AG04449 (cell line): ENCODE measurements at places on chromosomes 16 and 17.

DNA sequence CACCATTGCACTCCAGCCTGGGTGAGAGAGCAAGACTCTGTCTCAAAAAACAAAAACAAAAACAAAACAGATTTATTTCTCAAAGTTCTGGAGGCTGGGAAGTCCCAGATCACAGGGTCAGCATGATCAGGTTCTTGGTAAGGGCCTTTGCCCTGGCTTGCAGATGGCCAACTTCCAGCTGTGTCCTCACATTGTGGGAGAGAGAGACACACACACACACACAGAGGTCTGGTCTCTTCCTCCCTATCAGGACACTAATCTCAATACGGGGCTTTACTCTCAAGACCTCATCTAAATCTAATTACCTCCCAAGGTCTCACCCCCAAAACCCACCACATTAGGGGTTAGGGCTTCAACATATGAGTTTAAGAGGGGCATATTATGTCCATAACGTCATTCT lies 26.4 kb upstream of the TAOK1 start:
- no peak for DNase-seq

- no peak for DNase-seq
These were observed 5.1 kb upstream of the CD68 start for GRCh38 chr17:7574176-7574953.

DNA sequence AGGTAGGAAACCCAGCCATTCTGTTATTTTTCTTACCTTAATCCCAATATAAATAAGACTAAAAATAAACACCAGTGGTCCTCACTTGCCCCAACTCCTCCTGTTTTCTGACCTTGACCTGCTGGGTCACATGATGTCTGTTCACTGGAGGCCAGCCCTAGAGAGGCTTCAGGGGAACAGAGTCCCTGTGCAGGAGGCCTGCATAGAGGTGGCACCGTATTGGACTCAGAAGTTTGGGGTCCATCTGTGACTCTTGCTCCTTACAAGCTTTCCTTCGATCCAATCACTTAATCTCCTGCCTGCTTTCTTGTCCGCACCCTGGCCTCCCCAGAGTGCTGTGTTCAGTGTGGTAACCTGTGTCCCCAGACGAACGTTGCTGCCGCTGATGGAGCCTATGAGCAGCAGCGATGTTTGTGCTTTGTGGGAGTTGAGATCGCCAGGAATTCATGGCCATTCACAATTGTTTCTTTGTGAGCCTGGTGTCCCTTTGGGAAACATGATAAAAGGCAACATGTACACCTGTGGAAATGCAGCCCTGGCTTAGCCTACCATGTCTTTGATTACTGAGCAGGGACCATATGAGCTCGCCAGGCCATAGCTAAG lies 4.7 kb downstream of the IGSF6 start:
- DNase-seq: no peak

- no peak for DNase-seq
These were observed 30.8 kb downstream of the AXIN2 start for GRCh38 chr17:65530523-65531255.

DNA sequence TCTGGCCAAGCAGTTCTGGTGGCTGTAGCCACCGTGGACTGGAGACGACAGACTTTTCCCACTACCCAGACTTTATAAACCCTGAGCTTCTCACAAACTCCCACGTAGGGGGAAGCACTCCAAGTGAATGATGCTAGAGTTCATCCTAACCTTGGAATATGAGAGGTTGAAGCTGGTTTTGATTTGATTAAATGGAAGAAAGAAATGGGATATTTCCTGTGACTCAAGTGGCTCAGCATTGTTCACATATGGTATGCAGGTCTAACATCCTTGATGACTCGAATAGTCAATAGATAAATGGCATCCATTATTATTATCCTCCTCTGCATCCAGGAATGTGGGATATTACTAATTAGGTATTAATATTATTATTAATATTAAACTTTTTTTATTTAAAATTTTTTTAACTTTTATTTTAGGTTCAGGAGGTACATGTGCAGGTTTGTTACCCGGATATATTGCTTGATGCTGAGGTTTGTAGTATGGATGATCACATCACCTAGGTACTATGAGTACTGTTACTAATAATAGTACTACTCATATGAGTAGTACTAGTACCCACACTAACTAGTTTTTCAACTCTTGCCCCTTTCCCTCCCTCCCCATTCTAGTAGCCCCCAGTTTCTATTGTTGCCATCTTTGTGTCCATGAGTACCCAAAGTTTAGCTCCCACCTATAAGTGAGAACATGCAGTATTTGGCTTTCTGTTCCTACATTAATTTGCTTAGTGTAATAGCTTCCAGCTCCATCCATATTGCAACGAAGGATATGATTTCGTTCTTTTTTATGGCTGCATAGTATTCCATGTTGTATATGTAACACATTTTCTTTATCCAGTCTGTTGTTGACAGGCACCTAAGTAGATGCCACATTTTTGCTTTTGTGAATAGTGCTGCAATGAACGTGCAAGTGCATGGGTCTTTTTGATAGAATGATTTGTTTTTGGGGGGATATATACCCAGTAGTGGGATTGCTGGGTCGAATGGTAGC lies 22.9 kb downstream of the PIK3R6 start:
- no peak for DNase-seq

DNA sequence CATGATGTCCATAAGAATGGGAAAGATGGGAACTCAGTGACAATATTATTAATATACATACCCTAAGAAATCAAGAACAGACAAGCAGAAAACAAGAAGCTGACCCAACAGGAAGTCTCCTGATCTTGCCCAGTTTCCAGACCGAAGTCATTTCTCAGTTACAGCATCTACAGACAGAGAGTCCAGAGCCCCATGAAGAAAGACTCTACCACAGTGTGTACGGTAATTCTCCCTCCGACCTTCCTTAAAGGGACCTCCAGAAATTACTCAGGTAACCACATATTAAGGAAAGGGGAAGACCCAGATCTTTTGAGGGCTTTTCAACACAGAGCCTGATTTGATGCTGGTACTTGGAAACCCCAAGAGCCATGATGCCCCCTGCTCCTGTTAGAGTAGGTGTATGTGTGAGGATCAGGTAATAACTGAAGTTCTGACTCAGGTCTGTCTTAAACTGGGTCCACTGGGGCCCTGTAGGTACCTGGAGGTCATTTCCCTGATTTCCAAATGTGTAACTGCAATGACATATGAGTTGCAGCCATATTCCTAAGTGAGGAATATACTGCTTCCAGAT lies 132.4 kb downstream of the ABCA8 start:
- no peak for DNase-seq

- DNase-seq: no peak
These were observed 5.5 kb upstream of the SLC25A35 start for GRCh38 chr17:8300627-8301242.

- no peak for DNase-seq
These were observed 116.8 kb upstream of the NETO2 start for GRCh38 chr16:47260503-47260902.

DNA sequence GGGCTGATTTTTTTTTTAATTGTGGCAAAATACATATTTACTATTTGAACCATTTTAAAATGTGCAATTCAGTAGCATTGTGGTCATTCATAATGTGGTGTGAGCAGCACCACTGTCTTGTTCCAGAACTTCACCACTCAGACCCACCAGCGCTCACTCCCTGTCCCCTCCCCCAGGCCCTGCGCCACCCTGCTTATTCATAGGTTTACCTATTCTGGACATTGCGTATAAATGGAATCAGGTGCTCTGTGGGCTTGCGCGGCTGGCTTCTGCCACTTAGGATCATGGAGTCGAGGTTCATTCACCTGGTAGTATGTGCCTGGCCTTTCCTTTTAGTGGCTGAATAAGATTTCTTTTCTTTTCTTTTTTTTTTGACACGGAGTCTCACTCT lies 59.4 kb downstream of the NT5M start:
- DNase-seq: no peak

- no peak for DNase-seq
These were observed 206.1 kb downstream of the HAPSTR1 start for GRCh38 chr16:9297437-9298113.

DNA sequence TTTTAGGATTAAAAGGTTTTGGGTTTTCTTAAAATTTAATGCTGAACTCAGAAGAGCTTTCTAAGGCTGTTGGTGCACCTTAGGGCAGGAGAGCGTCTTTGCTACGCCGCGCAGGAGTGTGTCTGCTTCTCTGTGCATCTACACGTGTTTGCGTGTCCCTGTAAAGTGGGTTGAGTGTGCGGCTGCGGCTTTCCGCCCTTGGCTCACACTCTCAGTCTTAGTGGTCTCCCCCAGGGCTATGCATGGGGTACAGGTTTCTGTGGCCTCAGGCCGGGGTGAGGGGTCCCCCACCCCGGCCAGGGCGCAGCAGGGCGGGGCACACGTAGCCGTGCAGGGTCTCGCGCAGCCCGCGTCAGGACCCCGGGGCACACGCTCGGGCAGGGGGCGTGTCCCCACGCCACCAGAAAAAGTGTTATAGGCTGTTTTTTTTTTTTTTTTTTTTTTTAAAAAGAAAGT lies 727 bp upstream of the TENT4B start:
- no peak for DNase-seq

- DNase-seq: peak; percentile 34
These were observed 88.5 kb downstream of the ANKRD11 start for GRCh38 chr16:89401641-89402445.

- DNase-seq: no peak
These were observed 113.5 kb upstream of the PLCG2 start for GRCh38 chr16:81665588-81665987.

DNA sequence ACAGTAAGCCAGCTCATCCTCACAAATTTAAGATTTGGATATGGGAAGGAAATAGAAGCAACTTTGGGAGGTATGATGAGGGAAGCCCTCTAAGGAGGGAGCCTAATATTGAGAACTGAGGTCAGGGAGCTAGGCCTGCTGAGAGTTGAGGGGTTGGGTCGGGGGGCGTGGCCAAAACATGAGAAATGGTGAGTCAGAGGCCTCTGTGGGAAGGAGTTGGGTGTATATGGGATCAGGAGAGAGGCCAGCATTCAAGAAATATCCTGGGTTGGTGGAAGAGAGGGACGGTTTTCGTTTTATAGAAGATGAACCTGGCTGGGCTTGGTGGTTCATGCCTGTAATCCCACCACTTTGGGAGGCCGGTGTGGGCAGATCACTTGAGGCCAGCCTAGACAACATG lies 48.4 kb downstream of the CLEC16A start:
- DNase-seq: peak; percentile 17

DNA sequence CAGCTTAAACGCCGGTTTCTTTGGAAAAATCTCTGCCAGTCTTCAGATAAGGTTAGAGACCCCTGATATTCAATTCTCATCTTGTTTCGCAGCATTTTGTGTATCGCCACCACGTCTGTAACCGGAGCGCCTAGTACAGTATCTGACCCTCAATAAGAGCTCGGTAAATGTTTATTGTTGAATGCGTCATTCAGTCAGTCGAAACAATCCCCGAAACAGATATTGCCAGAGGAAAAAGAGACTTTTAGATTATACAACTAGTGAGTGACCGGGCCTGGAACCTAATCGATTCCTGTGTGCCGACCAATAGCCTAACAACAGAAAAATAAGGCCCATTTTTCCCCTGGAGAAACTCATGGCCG lies 626 bp downstream of the PELP1 start:
- DNase-seq: no peak

GRCh38 chr17:12457493-12457892 lies 208.2 kb upstream of the MYOCD start:
- DNase-seq: peak; percentile 55

DNA sequence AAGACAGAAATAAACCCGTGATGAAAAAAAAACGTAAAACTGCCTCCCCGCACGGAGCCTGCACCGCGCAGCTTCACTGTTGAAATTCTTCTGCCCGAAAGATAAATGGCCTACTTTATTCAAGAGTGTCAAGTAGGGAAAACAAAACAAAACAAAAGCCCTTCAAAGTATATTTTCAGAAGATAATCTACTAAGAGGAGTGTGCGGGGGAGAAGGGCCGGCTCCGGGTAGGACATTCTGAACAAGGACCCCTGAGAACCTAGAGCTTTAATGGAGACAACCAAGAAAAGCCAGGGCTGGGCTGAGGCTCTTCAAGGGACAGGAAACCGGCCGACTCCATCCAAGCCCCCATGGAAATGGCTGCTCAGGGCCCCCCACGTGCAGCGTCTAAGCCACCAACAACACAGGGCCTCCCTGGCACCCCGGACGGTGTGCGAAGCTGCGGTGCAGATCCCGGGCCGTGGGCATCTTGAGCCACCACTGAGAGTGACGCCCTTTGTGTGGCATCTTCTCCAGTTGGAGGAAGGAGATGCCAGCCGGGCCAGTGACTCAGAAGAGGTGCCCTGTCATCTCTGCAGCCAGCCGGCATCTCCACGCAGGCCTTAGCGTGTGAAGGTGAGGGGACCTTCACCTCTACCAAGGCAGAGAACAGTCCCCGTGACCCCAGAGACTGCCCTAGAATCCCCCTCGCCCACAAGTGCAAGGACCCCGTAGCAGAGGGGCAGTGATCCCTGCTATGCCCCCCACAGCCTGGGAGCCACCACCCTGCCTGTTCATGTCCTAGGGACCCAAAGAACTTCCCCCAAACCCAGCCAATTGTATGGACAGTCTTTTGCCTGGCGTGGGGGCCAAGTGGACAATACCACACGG lies 250.8 kb downstream of the C16orf95 start:
- no peak for DNase-seq

GRCh38 chr17:41734139-41734948 lies at the start of gene HAP1:
Gene HAP1, minus strand, starts transcription at chr17:41734643. Its CDS starts 9 bp downstream, at chr17:41734634.
- DNase-seq: no peak

DNA sequence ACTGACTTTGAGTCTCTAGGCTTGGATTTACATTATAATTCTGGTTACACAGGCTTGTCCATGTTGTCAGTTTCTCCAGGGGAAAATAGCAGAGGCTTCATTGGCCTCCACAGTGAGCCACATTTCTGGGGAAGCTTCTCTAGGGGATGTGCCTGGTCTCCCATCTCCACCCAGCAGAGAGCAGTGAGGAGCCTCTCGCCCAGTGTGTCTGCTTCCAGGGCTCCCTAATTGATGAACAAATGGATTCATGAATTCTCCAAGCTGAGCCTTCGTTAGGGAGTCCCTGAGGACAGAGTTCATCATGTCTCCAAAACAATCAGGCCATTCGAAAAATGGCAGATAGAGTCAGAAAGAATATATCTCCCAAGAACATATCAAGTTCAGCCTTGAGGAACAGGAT lies 162.4 kb upstream of the TOX3 start:
- DNase-seq: no peak

DNA sequence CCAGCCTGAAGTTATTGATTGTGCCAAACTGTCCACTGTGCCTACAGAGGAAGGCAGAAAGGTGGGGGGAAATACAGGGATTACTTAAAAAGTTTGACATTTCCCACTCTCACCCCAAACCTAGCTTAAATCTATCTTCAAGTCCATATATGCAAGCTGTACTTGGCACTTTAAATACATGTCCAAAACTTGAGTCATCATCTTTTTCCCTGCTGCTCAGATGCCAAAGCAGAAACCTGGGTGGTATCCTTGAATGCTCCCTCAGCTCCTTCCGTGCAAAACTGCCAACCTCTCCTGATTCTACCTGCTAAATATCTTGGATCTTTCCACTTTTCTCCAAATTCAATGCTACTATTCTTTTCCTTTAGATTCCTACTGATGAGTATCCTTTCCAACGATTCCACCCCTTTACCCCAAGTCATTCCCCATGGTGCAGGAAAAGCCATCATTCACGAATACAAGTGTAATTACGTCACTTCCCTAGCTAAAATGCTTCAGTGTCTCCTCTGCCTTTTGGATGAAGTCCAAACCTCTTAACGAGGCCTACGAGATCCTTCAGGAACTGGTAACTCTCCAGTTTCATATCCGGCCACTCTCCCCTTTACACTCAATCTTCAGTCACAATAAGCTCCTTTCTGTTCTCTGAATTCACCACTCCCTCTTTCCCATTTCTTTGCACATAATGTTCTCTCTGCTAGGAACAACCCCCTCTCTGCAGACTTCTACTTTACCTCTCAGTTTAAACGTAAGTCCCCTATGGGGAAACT lies 9.3 kb downstream of the BECN1 start:
- peak; percentile 57 for DNase-seq

- no peak for DNase-seq
These were observed 1.2 kb upstream of the DPEP2 start for GRCh38 chr16:68000450-68000849.
